B cell (primary cell): ENCODE measurements at places on chromosomes 4 and X. TPM values are rescaled to one million over a fixed set of nuclear protein-coding genes. Genes with fewer than 3 reads are reported as not detected.

PRPS1 gene
- total RNA-seq: 45.0 and 52.1 TPM in 2 replicates

FHDC1 gene
- 0.56 and 0.57 TPM in 2 replicates for total RNA-seq

DNA sequence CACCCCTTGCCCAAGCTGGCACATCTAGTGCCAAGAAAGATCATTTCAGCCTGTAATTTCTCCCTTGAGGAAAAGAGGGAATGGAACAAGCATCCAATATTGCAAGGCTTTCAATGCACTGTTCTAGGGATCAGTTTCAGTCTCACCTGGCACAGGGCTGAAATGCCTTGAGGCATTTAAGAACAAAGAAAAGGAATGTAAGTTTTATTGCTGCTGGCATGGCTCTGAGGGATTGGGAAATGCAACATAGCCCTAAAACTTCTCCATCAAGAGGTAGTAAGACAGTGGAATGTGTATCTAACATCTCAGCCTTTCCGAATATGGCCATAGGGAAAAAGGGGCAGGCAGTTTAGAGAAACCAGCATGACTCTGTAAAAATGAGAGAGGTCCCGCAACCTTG lies 732.6 kb upstream of the LCORL start:
- no peak overlapping the region for H3K27ac ChIP-seq
- no peaks in the 10 kb centered on the region for H3K27me3 ChIP-seq
- no peaks in the 10 kb centered on the region for H3K4me1 ChIP-seq
- no peak for DNase-seq
- no peak overlapping the region for H3K4me3 ChIP-seq

DNA sequence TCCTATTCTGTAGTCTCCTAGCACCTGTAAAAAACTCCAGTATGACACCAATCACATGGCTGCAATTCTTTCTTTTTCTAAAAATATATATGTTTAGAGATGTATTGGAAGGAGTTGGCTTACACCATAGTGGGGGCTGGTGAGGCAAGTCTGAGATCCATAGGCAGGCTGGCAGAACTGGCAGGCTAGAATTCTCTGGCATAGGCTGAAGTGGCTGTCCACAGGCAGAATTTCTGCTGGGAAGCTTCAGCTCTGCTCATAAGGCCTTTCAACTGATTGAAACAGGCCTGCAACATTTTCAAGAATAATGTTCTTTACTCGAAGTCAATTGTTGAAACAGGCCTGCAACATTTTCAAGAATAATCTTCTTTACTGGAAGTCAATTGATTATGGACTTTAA lies 37.0 kb downstream of the FGF2 start:
- no peaks in the 10 kb centered on the region for H3K36me3 ChIP-seq
- no peak overlapping the region for H3K4me3 ChIP-seq
- DNase-seq: no peak
- no peaks in the 10 kb centered on the region for H3K27me3 ChIP-seq

DNA sequence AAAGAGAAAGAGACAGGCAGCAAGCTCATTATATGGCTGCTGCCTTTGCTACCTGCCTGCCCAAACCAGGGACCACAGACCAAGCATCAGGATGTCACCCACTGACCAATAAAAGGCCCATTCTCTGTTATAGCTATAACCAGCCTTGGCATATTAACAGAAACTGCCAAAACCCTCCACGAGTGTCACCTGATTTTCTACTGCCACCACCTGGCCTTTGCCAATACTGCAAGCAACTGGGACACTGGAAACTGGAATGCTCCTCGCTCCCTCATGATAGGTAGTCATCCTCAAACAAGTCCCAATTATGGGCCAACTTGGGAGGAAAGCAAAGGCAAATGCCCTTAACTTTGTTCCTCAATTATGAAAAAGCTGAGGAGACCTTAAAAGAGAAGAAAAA lies 76.0 kb downstream of the SPIN4 start:
- no peaks in the 10 kb centered on the region for H3K4me1 ChIP-seq
- no peak overlapping the region for H3K4me3 ChIP-seq
- no peak for DNase-seq
- no peaks in the 10 kb centered on the region for H3K36me3 ChIP-seq
- H3K27ac ChIP-seq: no peak overlapping the region
- H3K27me3 ChIP-seq: no peaks in the 10 kb centered on the region

- no peak for DNase-seq
- no peaks in the 10 kb centered on the region for H3K4me1 ChIP-seq
- H3K4me3 ChIP-seq: no peak overlapping the region
- H3K27ac ChIP-seq: no peak overlapping the region
- no peaks in the 10 kb centered on the region for H3K27me3 ChIP-seq
These were observed 35.1 kb downstream of the CYTL1 start for GRCh38 chr4:4984186-4984585.

LGI2 gene
- not detected in 2 replicates for total RNA-seq

DNA sequence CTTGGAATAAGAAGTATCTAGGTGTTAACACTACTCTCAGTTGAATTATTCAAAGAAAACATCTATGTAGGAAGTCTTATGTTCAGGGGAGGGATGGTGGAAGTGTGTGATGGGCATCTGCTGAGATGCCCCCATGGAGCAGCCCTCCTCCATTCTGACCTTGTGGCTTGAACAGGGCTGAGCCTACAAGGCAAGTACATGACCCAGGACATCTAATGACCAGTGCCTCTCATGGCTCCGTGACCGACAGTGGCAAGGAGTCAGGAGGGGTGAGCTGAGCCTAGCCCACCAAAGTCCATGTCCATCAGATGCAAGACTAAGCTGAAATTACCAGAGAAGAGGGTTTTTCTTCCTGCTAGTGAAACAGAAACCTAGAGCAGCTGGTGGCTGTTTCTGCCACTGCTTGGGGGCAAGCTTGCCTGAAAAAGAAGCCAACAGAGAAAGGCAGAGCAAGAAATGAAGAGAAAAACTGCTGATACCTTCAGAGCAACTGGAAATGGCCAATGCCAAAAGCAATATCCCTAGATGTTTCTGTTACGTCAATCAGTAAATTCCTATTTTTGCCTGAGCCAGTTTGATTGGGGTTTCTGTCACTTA lies 113.5 kb downstream of the TSPAN5 start:
- H3K27ac ChIP-seq: no peak overlapping the region
- no peaks in the 10 kb centered on the region for H3K4me1 ChIP-seq
- H3K4me3 ChIP-seq: no peak overlapping the region
- no peaks in the 10 kb centered on the region for H3K36me3 ChIP-seq
- no peak for DNase-seq

DNA sequence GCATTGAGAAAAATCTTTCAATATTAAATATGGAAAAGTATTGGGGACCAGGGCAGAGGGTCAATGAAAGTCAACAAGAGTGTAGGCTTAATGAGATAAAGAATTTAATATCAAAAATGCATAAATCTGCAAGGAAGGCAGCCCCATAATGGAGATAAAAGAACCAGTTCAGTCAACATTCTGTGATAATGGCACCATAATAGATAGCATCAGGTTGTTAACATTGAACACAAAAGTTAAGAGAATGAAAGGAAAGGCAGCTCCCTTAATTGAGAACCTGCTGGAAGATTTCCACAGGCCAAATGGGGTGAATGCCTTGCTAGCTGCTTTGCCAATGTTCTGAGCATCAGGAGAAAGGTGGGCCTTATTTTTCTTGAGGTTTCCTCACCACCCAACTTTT lies 60.4 kb upstream of the TMEM33 start:
- no peak overlapping the region for H3K27ac ChIP-seq
- H3K27me3 ChIP-seq: peaks cover 61% of the 10 kb centered on the region
- no peak for DNase-seq
- H3K4me3 ChIP-seq: no peak overlapping the region
- H3K36me3 ChIP-seq: no peaks in the 10 kb centered on the region

ANK2 gene
- total RNA-seq: 3.6 and 4.2 TPM in 2 replicates

DNA sequence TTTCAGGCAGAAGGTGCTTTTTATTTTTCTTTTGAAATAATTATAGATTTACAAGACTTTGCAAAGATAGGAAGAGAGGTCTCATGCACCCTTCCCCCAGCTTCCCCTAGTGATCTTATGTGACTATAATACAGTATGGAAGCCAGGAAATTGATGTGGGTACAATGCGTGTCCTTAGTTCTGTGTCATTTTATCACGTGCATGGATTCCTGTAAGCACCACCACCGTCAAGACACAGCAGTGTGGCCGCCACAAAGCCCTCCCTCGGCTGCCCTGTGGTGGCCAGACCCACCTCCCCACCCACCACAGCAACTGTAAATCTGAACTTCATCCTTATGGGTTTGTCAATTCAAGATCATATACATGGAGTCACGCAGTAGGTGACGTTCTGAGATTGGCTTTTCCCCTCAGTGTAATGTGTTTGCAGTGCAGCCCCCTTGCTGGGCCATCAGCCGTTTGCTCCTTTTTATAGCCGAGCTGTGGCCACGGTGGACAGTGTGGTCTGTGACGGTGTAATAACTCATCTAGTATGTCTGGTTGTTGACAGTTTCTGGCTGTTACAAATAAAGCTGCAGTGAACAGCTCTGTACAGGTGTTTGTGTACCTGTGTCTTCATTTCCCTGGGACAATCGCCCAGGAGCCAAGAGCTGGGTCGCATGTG lies 10.9 kb upstream of the HTRA3 start:
- peaks cover 8% of the 10 kb centered on the region for H3K27me3 ChIP-seq
- DNase-seq: no peak
- H3K27ac ChIP-seq: no peak overlapping the region
- H3K4me1 ChIP-seq: no peaks in the 10 kb centered on the region
- H3K4me3 ChIP-seq: no peak overlapping the region

- peaks cover 33% of the 10 kb centered on the region for H3K4me1 ChIP-seq
- no peak overlapping the region for H3K4me3 ChIP-seq
- H3K27me3 ChIP-seq: peaks cover 8% of the 10 kb centered on the region
- no peak overlapping the region for H3K27ac ChIP-seq
- no peaks in the 10 kb centered on the region for H3K36me3 ChIP-seq
These were observed 5.6 kb downstream of the TMEM255A start for GRCh38 chrX:120305531-120306141.

- no peaks in the 10 kb centered on the region for H3K27me3 ChIP-seq
- H3K36me3 ChIP-seq: no peaks in the 10 kb centered on the region
- H3K4me3 ChIP-seq: peak overlapping the region; percentile 71
- H3K4me1 ChIP-seq: peaks cover 14% of the 10 kb centered on the region
- no peak for DNase-seq
These were observed 160 bp downstream of the LCORL start for GRCh38 chr4:18021470-18021719.

SPANXN3 gene
- total RNA-seq: not detected in 2 replicates

- H3K27ac ChIP-seq: no peak overlapping the region
- H3K4me3 ChIP-seq: no peak overlapping the region
- no peaks in the 10 kb centered on the region for H3K4me1 ChIP-seq
- no peaks in the 10 kb centered on the region for H3K36me3 ChIP-seq
These were observed 370.5 kb upstream of the ANXA10 start for GRCh38 chr4:167721617-167722486.

DNA sequence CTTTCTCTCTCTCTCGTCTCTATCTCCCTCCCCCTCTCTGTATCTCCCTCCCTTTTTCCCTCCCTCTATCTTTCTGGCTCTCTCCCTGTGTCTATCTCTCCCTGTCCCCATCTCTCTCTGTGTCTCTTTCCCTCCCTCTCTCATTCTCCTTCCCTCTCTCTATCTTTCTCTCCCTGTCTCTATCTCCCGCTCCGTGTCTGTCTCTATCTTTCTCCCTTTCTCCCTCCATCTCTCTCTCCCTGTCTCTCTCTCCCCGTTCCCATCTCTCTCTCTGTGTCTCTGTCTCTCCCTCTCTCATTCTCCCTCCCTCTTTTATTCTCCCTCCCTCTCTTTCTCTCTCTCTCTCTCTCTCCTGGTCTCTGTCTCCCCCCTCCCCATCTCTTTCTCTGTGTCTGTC lies 22.9 kb downstream of the IL3RA start:
- H3K4me1 ChIP-seq: no peaks in the 10 kb centered on the region
- no peak overlapping the region for H3K4me3 ChIP-seq
- H3K27ac ChIP-seq: no peak overlapping the region
- no peak for DNase-seq
- no peaks in the 10 kb centered on the region for H3K36me3 ChIP-seq

HS6ST2 gene
- total RNA-seq: not detected in 2 replicates

CDS1 gene
- total RNA-seq: 0.15 and 0.19 TPM in 2 replicates

GRCh38 chr4:102789317-102789717 lies 28.5 kb upstream of the MANBA start:
- H3K4me1 ChIP-seq: no peaks in the 10 kb centered on the region
- DNase-seq: no peak
- no peaks in the 10 kb centered on the region for H3K36me3 ChIP-seq
- H3K27ac ChIP-seq: no peak overlapping the region

CENPC gene
- 67.0 and 76.5 TPM in 2 replicates for total RNA-seq

DNA sequence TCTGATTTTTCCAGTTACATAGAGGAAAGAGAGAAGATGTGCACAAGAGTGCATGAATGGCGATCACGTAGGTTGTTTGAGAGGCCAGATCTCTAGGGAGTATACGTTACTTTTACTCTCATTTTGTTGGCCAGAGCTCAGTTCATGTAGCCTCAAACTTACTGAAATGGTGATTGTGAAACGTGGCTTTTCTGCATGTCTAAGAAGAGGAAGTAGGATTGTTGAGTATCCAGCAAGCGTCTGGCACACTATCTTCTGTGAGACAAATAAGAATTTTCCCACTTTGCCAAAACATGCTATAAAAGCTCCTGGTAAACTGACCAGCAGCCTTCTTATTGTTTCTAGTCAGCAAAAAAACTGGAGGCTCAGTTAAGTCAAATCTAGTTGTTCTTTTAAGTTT lies 264.5 kb upstream of the EMCN start:
- no peak overlapping the region for H3K4me3 ChIP-seq
- no peak for DNase-seq
- no peaks in the 10 kb centered on the region for H3K4me1 ChIP-seq
- no peaks in the 10 kb centered on the region for H3K36me3 ChIP-seq
- no peaks in the 10 kb centered on the region for H3K27me3 ChIP-seq

DNA sequence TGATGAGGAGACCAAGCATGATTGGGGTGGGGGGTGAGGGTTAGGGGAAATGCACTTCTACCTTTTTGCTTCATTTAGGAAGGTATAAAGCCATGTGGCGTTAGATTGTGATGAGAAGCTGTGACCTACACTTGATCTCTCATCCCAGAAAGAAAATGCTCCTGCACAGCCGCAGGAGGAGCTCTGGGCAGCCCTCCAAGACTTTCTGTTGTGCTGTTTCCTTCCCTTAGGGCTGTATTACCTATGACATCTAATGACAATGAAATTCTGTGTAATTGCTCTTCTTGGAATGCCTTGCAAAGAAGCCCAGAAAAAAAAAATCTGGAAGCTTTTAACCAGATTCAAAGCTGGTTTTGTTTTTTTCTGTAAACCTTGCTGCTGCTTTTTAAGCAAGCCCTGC lies 13.4 kb downstream of the PRPS2 start:
- peaks cover 15% of the 10 kb centered on the region for H3K36me3 ChIP-seq
- H3K27me3 ChIP-seq: no peaks in the 10 kb centered on the region
- H3K4me3 ChIP-seq: no peak overlapping the region
- no peak overlapping the region for H3K27ac ChIP-seq
- DNase-seq: no peak

DNA sequence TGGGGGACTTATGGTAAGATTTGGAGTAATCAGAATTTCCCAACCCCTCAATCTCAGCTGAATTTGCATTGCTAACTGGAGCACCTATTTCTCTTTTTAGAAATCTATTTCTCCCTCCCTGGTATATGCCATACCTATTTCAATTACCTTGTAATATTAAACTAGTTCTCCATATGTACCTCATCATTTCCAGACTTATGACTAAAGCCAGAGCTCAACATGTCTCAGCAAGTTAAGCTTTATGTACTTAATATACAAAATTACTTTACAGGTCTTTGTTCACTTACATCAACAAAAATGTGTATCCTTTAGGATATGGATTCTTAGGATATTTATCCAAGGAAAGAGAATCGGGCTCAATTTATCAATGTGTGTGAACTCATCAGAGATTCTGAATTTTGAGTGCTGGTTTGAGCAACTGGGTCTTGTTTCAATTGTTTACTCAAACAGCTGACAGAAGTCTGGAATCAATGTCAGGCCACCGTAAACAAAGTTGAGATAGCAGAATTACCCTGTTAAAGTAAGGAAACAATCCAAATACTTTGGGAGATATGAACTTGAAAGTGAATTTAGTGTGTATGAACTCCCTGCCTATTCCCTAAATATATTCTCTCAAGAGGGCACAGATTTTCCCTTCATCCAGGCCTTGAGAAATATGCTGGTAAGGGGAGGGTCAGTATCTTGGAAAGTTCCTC lies 199.6 kb downstream of the VEGFC start:
- no peaks in the 10 kb centered on the region for H3K4me1 ChIP-seq
- H3K36me3 ChIP-seq: no peaks in the 10 kb centered on the region
- H3K4me3 ChIP-seq: no peak overlapping the region
